ENCODE measurements at places on chromosomes 4 and X.

DNA sequence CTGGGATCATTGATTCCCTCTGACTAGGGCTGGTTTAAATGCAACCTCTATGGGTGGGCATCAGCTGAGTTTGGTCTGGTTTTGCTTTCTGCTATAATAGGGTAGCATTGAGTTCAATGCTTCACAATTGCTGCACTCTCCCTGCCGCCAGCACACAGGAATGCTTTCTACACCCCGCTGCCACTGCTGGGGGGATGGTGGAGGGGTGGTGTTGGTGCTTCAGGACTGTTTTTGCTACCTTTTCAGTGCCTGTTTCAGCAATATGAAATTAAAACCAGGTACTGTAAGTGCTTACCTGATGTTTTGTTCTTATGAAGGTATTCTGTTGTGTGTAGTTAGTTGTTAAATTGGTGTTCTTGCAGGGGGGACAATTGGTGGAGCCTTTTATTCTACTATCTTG lies 67.7 kb downstream of the GNL3L start:
- DNase-seq: no peak

DNA sequence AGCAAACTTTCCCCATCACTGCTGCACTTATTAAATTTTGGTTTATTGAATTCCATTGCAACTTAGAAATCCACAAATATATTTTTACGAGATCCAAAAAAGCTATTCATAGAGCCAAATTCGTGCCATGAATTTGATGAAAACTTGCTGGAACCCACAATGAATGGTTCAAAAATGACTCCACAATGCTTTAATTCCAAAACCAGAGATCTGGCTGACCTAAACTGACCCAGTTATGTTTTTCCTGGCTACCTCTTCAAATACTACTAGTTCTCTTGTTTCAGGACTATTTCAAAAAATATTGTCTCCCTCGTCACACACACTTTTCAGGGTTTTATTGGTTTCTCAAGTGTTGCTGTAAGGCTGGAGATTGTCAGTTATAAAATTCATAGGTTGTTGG lies 474.8 kb downstream of the PDGFC start:
- no peak for DNase-seq

DNA sequence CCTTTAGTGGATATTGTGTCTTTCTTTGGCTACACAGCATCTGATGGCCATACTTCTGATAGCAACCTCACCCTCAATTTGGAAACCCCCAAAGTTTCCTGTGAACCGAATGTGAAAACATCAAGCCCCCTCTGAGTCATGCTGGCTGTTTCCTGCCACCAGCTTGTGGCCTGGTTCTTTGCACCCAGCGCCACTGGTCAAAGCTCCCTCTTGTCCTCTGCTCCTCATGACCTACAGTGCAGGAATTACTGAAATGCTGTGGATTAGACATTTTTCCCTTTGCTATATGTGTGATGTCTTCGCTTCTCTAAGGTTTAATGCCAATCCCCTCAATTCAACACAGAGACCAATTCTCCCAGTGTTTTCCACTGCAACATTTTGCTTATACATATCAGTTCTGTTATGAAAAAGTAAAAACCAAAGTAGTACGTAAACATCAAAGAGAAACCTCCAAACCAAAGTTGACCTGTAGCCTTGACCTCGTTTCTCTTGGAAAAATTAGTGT lies 224.0 kb upstream of the TENM3 start:
- DNase-seq: no peak

DNA sequence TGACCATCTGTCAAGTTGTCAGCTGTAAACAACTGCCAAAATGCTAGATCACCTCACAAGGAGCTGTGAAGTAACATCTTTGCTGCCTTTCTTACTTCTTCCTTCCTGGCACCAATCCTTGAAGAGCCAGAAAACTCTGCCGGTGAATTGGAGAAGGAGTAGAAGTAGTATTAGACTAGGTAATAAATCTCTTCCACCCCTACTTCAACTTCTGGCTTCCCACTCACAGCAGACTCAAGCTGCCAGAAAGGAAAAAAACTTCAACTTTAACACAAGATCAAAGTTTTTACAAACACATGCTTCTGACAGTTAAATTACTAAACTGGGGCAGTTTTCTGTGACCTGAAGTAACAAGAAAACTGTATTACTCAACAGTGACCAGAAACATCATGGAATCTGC lies 164.7 kb upstream of the SLC7A11 start:
- no peak for DNase-seq

DNA sequence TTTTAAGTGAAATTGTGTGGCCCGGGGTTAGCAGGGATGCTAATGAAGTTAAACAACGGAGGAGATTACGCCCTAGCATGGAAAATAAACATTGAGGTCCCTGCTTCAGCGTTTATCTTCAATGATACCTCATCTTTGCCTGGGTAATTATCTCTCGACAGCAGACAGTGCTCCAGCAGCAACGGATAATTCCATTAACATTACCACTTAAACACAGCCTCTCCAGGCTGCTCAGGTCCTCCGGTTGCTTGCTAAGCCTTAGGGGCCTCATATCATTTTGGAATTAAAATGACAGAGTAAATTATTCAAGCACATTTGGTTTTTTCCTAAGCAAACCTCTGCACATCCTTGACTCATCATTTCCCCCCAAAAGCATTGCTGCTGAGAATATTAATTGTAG lies 281.5 kb upstream of the KLF3 start:
- no peak for DNase-seq

GRCh38 chrX:116281106-116281505 lies 110.6 kb downstream of the AGTR2 start:
- DNase-seq: no peak

DNA sequence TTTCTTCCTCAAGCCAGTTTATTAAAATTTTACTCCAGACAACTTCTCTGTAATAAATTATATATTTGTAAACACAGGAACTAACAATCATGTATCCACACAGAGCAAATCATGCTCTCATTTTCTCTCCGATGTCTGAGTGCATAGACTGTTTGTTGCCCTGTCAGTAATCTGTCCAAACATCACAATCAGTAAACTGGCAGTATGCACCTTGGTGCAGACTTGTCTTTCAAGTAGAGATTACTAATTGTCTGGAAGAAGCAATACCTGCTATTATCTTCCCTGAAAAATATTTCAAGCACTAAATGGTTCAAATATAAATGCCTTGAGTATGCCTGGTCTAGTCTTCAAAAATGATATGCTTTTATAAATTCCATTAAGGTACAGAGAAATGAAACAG lies 1260.9 kb downstream of the C4orf33 start:
- no peak for DNase-seq

DNA sequence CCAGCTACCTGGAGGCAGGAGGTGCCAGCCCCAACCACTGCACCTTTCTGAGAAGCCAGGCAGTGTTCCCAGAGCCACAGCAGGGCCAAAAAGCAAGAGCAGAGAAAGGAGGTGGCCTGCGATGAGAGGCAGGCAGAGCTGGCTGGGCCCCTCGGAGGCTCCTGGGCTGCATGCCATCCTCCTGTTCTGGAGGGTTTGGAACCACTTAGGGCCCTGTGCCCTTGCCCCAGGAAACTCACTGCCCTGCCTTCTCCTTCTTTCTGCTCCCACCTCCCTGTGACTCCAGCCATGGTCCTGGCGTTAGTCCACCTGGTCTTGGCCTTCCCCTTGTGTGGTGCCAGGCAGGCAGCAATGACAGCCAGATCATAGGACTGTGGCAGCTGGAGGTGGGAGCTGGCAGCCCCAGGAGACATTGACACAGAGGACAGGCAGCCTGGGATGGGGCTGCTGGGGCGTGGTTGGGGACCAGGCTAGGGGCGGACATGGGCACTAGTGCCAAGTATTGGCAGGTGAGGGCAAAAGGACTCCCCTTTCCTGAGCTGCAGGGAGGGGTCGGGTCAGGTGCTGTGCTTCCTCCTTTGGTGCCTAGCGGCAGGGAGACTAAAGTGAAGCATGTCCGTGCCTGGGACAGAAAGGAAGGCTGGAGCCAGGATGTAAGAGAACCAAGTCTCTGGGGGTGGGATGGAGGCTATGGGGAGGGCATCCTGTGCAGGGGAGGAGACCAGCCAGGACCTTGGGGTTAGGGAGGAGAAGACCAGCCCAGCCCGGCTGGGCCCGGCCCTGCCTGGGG lies 1.4 kb downstream of the APLN start:
- DNase-seq: no peak

GRCh38 chrX:43860646-43861370 lies 21.4 kb downstream of the MAOB start:
- no peak for DNase-seq

GRCh38 chr4:44996276-44996845 lies 270.0 kb upstream of the GNPDA2 start:
- no peak for DNase-seq

GRCh38 chrX:150429594-150429993 lies 66.5 kb downstream of the MAMLD1 start:
- no peak for DNase-seq

DNA sequence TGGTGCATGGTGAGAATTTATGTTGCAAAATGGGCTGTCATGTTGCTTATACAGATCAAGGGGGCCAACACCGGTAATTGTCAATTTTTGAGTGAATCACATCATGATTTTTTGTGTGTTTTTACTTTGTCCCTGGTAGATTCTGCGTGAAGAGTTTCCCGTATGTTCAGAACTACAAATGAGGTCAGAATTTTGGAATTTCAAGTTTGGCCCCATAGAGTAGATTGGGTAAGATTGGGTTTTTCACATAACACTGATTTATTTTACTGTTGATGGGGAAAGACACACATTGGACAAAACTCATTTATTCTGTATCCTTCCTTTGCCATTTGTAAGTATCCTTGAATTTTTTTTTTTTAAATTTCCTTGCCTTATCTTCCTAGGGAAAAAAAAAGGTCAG lies 158.5 kb upstream of the MXRA5 start:
- no peak for DNase-seq

- no peak for DNase-seq
Observed at GRCh38 chr4:478373-478772, 20.6 kb downstream of the ZNF721 start.

GRCh38 chr4:54843106-54843505 lies 185.3 kb downstream of the KIT start:
- no peak for DNase-seq

DNA sequence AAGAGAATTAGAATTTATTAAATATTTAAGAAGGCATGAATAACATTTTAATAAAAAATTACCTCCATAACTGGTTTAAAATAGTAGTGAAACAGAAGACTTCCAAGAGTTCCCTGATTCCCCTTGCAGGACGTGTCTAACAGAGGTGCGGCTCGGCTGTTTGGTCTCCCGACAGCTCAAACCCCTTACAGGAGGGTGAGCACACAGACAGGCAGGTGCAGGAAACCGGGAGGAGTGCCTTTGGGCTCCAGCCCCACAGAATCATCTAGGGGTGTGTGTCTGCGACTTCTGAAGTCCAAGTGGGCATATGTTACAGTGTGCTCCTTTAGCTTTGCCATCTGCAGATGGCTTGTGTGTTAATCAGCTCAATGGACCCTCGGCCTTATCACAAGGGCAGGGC lies 88.1 kb upstream of the CCSER1 start:
- DNase-seq: no peak

DNA sequence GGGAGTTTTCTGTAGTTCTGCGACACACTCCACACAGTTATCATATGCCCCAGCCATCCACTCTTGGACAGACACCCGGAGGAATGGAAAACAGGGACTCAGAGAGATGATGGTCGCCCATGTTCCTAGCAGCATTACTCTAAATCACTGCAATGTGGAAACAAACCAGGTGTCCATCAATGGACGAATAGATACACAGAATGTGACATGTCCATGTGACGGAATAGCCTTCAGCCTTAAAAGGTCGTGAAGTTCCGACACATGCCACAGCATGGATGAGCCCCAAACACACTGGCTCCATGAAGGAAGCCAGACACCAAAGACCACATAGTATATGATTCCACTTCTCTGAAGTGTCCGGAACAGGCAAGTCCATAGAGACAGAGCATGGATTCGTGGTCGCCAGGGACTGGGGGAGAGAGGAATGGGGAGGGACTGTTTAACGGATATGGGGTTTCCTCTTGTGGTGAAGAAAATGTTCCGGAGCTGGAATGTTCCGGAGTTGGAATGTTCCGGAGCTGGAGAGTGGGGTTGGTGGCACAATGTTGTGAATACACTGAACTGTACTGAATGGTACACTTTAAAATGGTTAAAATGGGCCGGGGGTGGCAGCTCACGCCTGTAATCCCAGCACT lies 28.7 kb upstream of the AFAP1 start:
- no peak for DNase-seq

DNA sequence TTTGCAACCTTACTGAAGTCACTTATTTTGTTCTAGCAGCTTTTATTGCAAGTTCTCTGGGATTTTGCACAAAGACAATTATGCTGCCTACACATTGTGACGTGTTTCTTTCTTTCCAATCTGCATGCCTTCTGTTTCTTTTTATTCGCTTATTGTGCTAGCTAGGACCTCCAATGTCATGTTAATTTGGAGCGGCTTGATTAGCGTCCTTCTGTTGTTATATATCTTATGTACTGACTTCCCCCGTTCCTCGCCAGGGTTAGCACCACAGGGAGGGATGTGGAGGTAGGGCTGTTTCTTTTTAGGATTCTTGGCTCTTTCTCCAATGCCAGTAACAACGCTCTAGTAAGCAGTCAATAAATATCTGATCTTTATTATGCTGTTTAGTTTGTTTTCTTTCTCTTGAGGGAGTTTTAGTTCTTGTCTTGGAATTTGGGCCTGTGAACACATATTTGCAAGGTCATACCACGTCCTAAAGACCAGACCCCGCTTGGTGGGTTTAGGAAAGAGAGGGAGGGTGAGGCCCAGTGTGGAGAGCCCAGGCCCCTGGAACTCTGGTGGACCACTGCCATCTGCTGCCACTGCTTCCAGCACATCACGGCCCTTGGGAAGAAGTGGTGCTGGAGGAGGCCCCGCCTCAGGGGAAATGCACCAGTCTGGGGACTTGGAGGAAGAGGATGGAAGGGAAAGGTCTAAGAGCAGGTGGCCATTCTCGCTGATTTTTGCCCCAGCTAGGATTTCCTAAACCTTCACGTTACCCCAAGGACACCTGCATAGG lies 129.1 kb downstream of the TRIML1 start:
- no peak for DNase-seq

- no peak for DNase-seq
Observed at GRCh38 chr4:148151806-148152205, 290.4 kb downstream of the NR3C2 start.

DNA sequence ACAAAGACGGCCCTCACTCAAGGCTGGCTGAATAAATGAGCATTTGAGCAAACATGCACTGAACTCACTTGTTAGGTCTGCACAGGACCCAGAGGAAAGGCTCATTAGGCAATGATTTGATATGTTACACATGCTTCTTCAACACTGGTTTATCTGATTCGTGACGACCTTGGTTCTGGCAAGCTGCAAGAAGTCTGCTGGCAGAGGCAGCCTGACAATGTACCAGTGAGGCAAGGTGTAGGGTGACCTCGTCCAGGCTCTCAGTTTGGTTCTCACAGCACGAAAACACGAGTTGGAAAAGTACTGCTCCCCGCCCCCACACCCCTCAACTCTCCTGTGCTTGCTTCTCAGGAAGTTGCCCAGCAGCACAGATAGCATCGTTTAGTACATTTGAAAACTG lies 63.1 kb upstream of the CITED1 start:
- no peak for DNase-seq

DNA sequence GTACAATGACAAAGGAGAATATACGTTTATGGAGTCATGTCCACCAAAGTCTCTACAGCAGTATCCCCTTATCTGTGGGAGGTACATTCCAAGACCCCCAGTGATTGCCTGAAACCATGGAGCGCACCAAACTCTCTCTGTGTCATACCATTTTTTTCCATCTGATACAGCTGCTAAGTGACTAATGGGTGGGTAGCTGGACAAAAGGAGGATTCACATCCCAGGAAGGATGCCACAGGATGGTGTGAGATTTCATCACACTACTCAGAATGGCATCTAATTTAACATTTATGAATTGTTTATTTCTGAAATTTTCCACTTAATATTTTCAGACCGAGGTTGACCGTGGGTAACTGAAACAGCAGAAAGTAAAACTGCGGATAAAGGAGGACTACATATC lies 49.8 kb upstream of the AGA start:
- DNase-seq: no peak

- DNase-seq: no peak
Observed at GRCh38 chr4:121877041-121877773, 6.9 kb upstream of the BBS7 start.

Measured in right lobe of liver (tissue), 6 donors.